ENCODE measurements at places on chromosomes 6 and 20.

DNA sequence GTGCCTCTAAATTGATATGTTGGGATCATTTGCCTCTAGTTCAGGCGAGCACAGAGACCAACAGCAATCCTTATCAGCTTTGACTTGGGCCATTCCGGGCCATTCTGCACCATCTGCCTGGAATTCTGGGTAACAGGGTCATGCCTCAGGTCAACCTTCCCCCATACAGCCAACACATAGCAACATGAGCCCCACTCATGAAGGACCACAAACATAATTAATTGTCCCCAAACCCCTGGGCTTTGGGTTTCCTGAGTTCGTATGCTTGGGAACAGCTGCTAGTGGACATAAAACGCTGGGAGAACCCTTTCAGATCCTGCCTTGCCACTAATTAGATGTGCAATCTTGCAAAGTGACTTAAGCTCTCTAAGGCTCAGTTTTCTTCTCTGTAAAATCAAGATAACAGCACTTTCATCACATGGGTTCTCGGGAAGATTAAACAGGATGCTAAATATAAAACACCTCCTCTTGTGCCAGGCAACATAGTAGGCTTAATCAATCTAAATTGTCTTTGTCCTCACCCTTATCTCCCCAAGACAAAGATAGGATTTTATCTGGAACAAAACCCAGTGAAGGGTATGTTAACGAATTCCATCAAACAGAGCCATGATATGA, 426.5 kb downstream of the CD83 start:
- no peak overlapping the region for H3K27ac ChIP-seq
- DNase-seq = no peak
- H3K4me3 ChIP-seq = no peak overlapping the region

DNA sequence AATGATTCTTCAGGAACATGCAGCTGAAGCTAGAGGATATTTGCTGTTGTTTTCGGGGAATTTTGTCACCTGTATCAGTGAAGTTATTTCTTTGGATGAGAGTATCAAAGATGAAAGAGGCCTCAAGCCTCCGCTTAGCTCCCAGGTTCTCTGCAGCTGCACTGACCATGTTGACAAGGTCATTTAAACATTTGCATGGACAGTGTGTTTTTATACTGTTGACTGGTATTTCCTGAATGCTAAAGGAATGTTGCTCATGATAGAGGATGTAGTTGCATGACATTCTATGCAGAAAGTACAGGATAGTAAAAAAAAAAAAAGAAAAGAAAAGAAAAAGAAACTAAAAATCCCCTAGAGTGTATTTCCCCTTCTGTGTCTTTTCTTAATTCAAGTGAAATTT, 165.6 kb upstream of the LAMP5 start:
- no peaks in the 10 kb centered on the region for H3K27me3 ChIP-seq
- no peaks in the 10 kb centered on the region for H3K4me1 ChIP-seq
- H3K36me3 ChIP-seq = no peaks in the 10 kb centered on the region
- no peak overlapping the region for H3K27ac ChIP-seq

GRCh38 chr6:169960003-169960344, 208.6 kb downstream of the ERMARD start:
- no peak overlapping the region for H3K27ac ChIP-seq
- H3K27me3 ChIP-seq = peaks cover 45% of the 10 kb centered on the region
- peaks cover 25% of the 10 kb centered on the region for H3K4me1 ChIP-seq
- no peak for DNase-seq

DNA sequence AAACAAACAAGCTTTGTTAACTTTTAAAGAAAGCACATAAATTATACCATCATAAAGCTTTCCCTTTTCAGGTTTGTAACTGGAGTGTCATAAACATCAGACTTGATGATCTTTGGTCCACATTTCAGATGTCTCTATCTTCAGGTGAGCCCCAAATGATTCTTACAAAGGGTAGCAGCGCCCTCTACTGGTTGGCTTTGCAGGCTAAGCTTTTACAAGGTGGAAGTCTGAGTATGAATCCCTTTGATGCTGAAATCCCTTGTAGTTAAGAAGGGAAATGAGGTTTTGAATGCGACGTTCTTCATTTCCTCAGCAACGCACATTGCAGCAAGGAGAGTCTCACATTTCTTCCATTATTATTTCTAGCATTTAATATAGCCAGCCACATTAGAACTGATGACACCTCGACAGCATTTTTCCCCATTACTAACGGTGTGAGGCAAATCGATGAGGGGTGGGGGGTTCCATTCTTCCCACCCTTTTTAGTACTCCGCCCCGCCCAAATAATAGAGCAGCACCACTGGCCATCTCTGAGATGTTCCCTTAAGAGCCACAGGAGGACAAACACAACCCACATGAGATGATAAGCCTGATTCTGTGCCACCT, 126.3 kb upstream of the NT5E start:
- H3K27me3 ChIP-seq = no peaks in the 10 kb centered on the region
- H3K4me3 ChIP-seq = no peak overlapping the region
- no peak overlapping the region for H3K27ac ChIP-seq
- no peaks in the 10 kb centered on the region for H3K4me1 ChIP-seq
- DNase-seq = peak; percentile 87

DNA sequence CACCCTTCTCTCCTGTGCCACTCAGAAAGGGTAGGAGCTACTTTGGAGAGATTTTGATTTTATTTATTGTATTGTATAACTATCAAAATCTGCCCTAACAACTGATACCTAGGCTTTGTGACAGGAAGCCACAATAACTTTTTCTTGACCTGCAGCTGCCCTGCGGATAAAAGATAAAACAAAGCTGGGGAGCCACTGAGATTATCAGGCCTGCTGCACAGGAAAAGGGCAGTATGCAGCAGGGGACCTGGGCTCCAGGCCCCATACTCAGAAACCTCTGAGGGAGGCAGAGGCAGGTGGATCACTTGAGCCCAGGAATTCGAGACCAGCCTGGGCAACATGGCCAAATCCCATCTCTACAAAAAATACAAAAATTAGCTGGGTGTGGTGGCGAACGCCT, 980 bp upstream of the SNX21 start:
- peak overlapping the region; percentile 97 for H3K27ac ChIP-seq
- peaks cover 40% of the 10 kb centered on the region for H3K4me1 ChIP-seq
- H3K36me3 ChIP-seq = no peaks in the 10 kb centered on the region
- peak overlapping the region; percentile 77 for H3K4me3 ChIP-seq
- no peak for DNase-seq
- H3K27me3 ChIP-seq = no peaks in the 10 kb centered on the region

- H3K4me3 ChIP-seq = no peak overlapping the region
- H3K27me3 ChIP-seq = no peaks in the 10 kb centered on the region
- no peaks in the 10 kb centered on the region for H3K4me1 ChIP-seq
- no peak overlapping the region for H3K27ac ChIP-seq
- no peak for DNase-seq
These were observed 402.7 kb downstream of the TAF4 start for GRCh38 chr20:61662968-61663331.

DNA sequence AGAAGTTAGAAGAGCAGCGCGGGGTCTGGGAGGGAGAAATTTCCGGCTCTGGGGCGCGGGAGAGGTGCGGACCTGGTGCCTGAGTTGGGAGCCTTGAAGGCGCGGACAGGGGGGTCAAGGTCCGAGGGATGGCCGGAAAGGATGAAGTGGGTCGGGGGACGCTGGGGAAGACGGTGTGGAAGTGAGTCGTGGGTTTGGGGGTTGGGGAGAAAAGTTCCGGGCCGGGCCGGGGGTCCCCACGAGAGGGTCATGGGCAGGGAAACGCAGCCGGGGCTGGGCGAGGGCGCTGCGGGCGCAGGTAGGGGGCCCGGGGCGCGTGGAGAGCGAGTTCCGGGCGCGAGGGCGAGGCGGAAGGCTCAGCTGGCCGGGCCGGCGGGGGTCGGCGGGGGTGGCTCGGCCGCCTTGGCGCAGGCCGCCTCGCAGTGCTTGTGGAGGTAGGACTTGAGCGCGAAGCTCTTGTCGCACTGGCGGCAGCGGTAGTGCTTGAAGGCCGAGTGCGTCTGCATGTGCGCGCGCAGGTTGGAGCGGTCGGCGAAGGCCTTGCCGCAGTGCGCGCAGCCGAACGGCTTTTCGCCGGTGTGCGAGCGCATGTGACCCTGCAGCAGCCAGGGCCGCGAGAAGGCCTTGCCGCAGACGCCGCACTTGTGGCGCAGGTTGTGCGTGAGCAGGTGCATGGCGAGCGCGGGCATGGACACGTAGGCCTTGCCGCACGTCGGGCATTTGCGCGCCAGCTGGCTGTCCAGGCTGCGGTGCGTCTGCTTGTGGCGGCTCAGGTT, 10.5 kb upstream of the SRXN1 start:
- H3K27me3 ChIP-seq = peaks cover 100% of the 10 kb centered on the region
- no peak overlapping the region for H3K4me3 ChIP-seq
- H3K27ac ChIP-seq = no peak overlapping the region
- peaks cover 5% of the 10 kb centered on the region for H3K4me1 ChIP-seq
- peak; percentile 59 for DNase-seq

- H3K27me3 ChIP-seq = no peaks in the 10 kb centered on the region
- no peak overlapping the region for H3K4me3 ChIP-seq
- H3K4me1 ChIP-seq = peaks cover 14% of the 10 kb centered on the region
- DNase-seq = no peak
These were observed 234.9 kb upstream of the PLN start for GRCh38 chr6:118313208-118313607.

DNA sequence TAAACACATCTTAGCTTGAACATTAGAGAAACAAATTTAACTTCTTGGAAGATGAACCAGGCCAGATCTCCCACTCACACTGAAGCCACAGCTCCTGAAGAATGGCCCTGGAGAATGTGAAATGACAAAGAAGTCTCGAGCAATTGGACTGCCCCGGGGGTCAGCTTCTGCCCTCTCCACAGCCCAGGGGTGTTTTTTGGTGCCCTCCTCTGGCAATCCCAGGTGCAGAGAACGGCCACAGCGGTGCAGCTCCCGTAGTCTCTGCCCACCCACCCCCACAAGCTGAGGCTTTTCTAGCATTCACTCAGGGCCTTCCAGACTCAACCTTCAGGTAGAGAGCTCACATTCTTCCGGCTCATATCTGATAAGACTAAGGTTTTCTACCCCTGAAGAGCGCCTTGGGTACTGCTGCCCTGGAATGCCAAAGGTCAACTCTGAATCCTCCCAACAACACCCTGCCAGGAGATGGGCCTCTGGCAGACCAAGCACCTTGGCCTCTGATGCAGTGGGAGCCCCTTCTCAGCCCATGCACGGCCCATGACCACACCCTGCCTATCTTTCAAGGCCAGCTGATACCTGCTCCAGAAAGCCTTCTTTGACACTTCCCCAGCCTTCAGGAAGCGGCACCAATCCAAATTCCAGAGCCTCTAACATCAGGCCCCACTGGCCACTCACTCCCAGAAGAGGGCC, 208.3 kb downstream of the SYNDIG1 start:
- DNase-seq = no peak
- H3K4me1 ChIP-seq = no peaks in the 10 kb centered on the region
- no peak overlapping the region for H3K4me3 ChIP-seq
- H3K27ac ChIP-seq = no peak overlapping the region
- H3K27me3 ChIP-seq = no peaks in the 10 kb centered on the region

- H3K4me1 ChIP-seq = no peaks in the 10 kb centered on the region
- H3K4me3 ChIP-seq = no peak overlapping the region
- no peaks in the 10 kb centered on the region for H3K27me3 ChIP-seq
- peaks cover 70% of the 10 kb centered on the region for H3K36me3 ChIP-seq
- DNase-seq = no peak
- H3K27ac ChIP-seq = no peak overlapping the region
These were observed 73.5 kb upstream of the PBOV1 start for GRCh38 chr6:138291849-138292181.

GRCh38 chr6:133609415-133610226, 279.3 kb upstream of the TCF21 start:
- H3K27ac ChIP-seq = no peak overlapping the region
- peaks cover 5% of the 10 kb centered on the region for H3K27me3 ChIP-seq
- no peaks in the 10 kb centered on the region for H3K4me1 ChIP-seq
- H3K4me3 ChIP-seq = no peak overlapping the region

- peaks cover 12% of the 10 kb centered on the region for H3K4me1 ChIP-seq
- H3K4me3 ChIP-seq = no peak overlapping the region
- DNase-seq = peak; percentile 48
- H3K27me3 ChIP-seq = no peaks in the 10 kb centered on the region
These were observed 52.4 kb upstream of the IPCEF1 start for GRCh38 chr6:154408891-154409500.

DNA sequence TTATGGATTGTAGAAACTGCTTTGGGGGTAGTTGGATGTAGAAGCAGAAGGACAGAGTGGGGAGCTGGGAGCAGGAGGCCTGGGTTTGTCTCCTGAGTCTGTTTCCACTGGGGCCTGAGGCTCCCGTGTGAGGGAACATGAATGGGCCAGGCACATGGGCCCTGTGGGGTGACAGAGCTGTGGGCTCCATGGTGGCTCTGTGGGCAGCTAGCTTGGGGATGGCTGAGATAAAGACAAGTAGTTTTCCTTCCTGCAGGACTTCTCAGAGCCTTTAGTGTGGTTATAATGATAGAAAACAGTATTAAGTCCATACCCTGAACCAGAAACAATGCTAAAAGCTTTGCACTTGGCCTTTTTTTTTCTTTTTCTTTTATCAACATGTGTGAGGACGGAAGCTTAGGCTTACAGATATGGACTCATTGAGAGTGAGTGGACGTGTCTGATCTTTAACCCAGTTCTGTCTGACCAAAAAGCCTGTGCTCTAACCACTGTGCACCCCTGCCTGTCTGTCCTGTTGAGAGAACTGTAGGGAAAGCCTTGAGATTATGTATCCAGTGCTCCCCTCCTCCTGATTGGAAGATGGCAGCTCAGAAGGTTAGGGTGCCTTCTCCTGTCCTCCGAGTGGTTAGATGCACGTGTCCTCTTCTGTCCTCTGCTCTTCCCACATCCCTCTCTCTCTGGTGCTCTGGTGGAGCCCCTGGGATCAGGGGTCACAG, 98.3 kb downstream of the CDH26 start:
- H3K4me1 ChIP-seq = peaks cover 40% of the 10 kb centered on the region
- no peaks in the 10 kb centered on the region for H3K36me3 ChIP-seq
- no peak overlapping the region for H3K27ac ChIP-seq

- H3K36me3 ChIP-seq = no peaks in the 10 kb centered on the region
- H3K27me3 ChIP-seq = no peaks in the 10 kb centered on the region
- DNase-seq = no peak
- H3K27ac ChIP-seq = no peak overlapping the region
- H3K4me3 ChIP-seq = no peak overlapping the region
These were observed 252.1 kb downstream of the CD83 start for GRCh38 chr6:14369717-14370116.

GRCh38 chr20:19114410-19114809, 98.0 kb upstream of the SLC24A3 start:
- no peaks in the 10 kb centered on the region for H3K36me3 ChIP-seq
- H3K4me1 ChIP-seq = no peaks in the 10 kb centered on the region
- no peak overlapping the region for H3K4me3 ChIP-seq

DNA sequence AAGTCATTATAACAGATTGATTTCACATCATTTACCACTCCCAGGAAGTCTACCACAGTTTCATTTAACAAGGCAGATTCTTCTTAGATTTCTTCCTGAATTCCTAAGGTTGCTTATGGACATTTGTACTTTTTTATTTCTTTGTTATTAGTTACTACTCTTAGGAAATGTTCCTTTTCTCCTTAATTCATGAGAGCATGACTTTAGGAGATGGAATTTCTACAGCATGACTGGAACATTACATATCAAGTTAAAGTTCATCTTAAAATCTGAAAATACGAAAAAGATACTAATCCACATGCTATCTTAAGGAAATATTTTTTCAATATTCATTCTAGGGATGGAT, 22.3 kb downstream of the CNKSR3 start:
- H3K4me3 ChIP-seq = no peak overlapping the region
- peaks cover 12% of the 10 kb centered on the region for H3K4me1 ChIP-seq
- H3K27ac ChIP-seq = no peak overlapping the region
